ENCODE measurements at places on chromosomes 7 and 10.

DNA sequence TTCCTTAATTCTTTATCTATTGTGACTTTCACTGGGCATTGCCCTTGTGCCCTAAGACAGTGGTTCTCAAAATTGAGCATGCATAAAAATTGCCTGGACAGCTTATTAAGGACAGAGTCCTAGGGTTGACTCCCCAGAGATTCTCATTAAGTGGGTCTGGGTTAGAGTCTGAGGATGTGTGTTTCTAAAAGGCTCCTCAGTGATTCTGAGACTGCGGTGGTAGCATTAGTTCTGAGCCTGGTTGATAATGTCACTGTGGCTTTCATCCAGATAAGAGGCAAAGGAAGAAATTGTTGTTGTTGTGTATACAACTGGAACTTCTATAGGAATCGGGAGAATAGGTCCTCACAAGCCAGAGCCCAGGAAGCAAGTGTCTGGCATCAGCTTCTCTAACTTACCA is 1.3 kb downstream of the IFIT2 start:
- DNase-seq: no peak

GRCh38 chr10:132184816-132185593 is 1.7 kb upstream of the DPYSL4 start:
- DNase-seq: no peak

DNA sequence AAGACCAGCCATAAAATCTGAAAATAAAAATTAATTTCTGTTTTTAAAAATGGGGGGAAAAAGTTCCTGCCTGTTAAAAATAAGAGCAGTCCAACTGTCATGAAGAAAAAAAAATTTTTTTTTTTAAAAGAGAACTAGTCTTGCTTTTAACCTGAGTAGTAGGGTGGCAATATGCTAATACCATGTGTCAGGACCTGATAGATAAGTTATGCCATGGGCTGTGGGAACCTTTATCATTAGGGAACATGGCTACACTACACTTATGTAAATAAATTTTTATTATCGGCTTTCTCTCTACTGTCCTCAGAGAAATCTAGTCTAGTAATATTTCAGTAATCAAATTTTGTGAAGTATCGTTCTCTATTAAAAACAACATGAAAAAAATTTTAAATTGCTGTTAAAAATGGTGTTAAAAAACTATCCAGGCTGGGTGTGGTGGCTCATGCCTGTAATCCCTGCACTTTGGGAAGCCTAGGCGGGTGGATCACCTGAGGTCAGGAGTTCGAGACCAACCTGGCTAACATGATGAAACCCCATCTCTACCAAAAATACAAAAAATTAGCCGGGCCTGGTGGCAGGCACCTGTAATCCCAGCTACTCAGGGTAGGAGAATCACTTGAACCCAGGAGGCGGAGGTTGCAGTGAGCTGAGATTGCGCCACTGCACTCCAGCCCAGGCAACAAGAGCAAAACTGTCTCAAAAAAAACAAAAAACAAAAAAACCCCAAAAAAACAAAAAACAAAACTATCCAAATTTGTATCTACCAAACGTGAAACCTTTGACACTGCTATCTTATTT is 20.7 kb downstream of the NT5C3A start:
- DNase-seq: no peak

GRCh38 chr10:33123680-33124079 is 165.7 kb upstream of the ITGB1 start:
- no peak for DNase-seq

GRCh38 chr7:35319606-35320005 is 65.7 kb upstream of the TBX20 start:
- DNase-seq: no peak

DNA sequence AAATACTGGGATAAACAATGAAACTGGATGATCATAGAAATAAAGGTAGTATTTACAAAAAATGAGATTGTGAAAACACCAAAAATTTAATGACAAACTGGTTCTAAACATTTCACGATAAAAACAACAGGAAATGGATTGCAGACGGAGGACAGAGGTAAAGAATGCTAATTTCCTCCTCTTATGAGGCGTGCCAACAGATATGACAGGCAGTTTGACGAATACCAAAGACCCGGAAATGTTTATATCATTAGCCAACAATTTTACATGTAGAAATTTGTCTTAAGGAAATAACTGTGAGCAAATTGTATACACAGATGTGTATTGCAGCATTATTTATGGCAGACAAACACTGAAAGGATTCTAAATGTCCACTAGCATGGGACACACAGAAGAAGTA is 162.0 kb upstream of the MGMT start:
- DNase-seq: no peak

- no peak for DNase-seq
Measured at GRCh38 chr7:151051108-151051507, 2.8 kb downstream of the ASIC3 start.

Data from NCI-H1436 (cell line).